H4 (cell line): ENCODE measurements at places on chromosomes 6 and 20. TPM values are rescaled to one million over a fixed set of nuclear protein-coding genes. Genes with fewer than 3 reads are reported as not detected.

Gene RFX6
- not detected in 2 replicates for total RNA-seq

Gene MEI4
- total RNA-seq, result 0.14 TPM in 1 of 2 replicates, not detected in the other

DNA sequence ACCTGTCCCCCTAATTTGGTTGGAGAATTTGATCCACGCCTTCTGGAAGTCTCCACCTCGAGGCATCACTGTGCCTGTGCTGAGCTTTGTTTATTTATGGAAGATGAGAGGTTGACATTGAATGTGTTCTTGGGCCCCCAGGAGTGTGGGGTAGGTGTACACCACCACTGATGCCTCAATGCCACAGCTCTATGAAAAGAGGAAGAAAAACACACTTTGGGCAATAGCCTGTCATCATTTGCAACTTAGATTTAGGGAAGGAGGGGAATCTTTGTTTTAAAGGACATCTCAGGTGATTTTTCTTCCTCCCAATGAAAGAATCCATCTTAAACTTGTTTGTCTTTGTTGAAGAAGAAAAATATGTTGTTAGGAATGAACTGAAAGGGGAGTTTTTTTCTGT lies 42.6 kb downstream of the TBC1D7 start:
- no peak for DNase-seq

Gene CRYBG1
- total RNA-seq, result 10.2 and 10.4 TPM in 2 replicates

DNA sequence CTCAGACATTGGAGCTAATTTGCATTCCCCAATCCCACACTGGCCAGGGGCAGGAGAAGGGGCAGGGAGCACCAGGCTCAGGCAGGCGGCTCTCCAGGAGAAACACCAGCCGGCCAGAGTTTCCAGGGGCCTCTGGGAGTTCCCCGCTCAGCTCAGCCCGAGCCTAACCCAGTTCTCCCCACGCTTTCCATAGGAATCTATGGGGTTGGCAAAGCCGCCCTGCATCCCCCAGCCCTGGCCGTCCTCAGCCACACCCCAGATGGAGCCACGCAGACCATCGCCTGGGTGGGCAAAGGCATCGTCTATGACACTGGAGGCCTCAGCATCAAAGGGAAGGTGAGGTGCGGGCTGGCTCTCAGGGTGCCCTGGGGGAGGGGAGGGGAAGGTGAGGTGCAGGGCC lies 8.2 kb downstream of the NPEPL1 start:
- DNase-seq, result no peak

Gene TMEM151B
- total RNA-seq, result 0.37 TPM in 1 of 2 replicates, not detected in the other

GRCh38 chr6:6230286-6230685 lies 90.2 kb downstream of the F13A1 start:
- DNase-seq, result peak; percentile 33

DNA sequence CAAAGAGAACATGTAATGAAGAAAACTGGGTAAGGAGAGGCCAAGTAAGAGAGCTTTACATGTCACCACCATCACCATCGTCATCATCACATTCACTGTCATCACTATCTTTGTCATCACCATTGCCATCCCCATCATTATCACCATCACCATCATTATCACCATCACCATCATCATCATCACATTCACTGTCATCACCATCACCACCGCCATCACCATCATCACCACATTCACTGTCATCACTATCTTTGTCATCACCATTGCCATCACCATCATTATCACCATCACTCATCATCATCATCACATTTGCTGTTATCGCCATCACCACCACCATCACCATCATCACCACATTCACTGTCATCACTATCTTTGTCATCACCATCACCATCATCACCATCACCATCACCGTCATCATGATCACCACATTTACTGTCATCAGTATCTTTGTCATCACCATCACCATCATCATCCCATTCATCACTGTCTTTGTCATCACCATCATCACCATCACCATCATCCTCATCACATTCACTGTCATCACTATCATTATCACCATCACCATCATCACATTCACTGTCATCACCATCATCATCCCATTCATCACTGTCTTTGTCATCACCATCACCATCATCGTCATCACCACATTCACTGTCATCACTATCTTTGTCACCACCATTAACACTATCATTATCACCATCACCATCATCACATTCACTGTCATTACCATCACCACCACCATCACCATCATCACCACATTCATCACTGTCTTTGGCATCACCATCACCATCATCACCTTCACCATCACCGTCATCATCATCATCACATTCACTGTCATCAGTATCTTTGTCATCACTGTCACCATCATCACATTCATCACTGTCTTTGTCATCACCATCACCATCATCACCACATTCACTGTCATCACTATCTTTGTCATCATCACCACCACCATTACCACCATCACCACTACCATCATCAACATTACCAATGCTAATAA lies 172.3 kb downstream of the ERMARD start:
- no peak for DNase-seq

GRCh38 chr20:22027423-22027822 lies 322.0 kb downstream of the PAX1 start:
- no peak for DNase-seq

- no peak for DNase-seq
These were observed 66.8 kb upstream of the CCN2 start for GRCh38 chr6:132017942-132018341.

DNA sequence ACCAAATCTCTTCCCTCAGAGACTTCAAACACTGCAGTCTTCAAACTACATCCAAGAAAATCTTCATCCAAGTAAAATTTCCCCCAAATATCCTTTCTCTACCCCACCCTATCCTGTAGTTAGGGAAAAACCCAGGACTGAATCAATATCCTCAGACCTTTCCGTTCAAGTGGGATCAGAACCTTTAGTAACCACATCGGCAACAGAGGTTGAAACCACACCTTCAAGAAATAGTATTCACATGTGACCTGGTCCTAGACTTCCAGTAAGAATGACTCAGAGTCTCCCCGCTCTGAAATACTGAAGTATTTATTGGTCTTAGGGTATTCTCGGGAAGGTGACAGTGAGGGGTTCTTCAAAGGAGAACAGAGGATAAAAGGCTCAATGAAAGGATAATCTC lies 8.7 kb downstream of the HLA-DPA1 start:
- DNase-seq, result no peak

DNA sequence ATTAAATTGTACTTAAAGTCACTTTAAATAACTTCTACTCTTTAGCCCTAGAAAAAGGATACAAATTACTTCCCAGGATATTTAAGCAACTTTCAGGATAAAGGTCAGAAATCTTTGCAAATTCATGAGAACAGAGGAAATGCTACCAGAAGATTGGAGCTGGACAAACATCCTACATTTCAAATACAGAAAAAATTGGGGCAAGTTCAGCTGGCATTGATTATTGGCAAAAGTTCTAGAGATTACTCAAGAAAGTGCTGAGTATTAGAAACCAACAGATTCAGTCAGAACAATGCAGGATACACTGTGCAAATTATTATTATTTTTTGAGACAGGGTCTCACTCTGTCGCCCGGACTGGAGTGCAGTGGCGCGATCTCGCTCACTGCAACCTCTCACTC lies 6.0 kb downstream of the SLC22A23 start:
- DNase-seq, result no peak

GRCh38 chr20:56328861-56329260 lies 29.9 kb upstream of the FAM210B start:
- DNase-seq, result no peak

DNA sequence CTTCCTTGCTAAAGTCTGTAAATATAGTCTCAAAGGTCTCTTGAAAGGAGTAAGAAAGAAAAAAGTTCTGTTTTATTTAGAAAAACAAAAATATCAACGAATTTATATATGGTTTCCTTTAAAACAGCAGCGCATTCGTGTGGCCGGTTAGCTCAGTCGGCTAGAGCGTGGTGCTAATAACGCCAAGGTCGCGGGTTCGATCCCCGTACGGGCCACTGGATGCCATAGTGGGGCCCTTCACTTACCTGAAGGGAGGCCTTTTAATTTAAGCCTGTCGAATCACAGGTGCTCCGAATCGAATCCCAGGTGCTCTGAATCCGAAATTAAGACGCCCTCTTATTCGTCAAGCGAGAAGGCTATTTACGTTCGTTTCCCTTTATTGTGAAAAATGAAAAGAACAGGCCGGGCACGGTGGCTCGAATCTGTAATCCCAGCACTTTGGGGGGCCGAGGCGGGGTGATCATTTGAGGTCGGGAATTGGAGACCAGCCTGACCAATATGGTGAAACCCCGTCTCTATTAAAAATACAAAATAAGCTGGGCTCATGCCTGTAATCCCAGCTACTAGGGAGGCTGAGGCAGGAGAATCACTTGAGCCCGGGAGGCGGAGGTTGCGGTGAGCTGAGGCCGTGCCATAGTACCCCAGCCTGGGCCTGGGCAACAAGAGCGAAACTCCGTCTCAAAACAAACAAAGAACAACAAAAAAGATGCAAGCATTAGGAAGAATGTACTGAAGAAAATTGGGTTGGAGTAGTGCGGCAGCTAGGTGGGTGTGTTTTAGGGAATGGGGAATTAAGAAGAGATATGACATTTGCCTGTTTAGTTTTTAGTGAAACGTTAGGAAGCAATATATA lies 195.8 kb upstream of the ZNF184 start:
- DNase-seq, result peak; percentile 76

Gene CGAS
- total RNA-seq, result not detected in 2 replicates

GRCh38 chr6:56947924-56948323 lies 7.0 kb upstream of the BEND6 start:
- DNase-seq, result no peak

- no peak for DNase-seq
These were observed 446.1 kb downstream of the UTRN start for GRCh38 chr6:144731229-144731628.

DNA sequence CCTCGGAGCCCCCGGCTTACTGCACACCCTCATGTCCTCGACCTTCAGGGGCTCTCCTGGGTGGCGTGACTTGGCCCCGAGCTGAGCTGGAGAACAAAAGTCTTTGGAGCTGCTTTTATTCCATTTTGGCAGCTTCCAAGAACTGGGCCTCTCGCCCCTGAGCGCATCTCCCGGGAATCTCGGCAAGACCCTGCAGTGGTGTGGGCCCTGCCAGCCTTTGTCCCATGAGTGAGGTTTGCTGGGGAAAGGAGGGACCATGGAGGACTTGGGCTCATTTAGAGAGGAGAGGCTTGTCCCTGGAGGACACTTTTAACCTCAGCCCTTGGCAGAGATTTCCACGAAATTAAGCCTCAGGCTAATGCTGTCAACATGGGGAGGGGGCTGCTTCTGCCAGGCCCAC lies 62.3 kb upstream of the SLCO4A1 start:
- DNase-seq, result no peak

Gene FNDC1
- 0.04 and 0.31 TPM in 2 replicates for total RNA-seq

Gene CLDN20
- not detected in 2 replicates for total RNA-seq

GRCh38 chr6:130148181-130148580 lies 74.6 kb downstream of the SAMD3 start:
- peak; percentile 5 for DNase-seq

GRCh38 chr6:107602321-107603005 lies 112.5 kb downstream of the SOBP start:
- DNase-seq, result no peak

Gene C20orf144
- total RNA-seq, result not detected in 2 replicates

DNA sequence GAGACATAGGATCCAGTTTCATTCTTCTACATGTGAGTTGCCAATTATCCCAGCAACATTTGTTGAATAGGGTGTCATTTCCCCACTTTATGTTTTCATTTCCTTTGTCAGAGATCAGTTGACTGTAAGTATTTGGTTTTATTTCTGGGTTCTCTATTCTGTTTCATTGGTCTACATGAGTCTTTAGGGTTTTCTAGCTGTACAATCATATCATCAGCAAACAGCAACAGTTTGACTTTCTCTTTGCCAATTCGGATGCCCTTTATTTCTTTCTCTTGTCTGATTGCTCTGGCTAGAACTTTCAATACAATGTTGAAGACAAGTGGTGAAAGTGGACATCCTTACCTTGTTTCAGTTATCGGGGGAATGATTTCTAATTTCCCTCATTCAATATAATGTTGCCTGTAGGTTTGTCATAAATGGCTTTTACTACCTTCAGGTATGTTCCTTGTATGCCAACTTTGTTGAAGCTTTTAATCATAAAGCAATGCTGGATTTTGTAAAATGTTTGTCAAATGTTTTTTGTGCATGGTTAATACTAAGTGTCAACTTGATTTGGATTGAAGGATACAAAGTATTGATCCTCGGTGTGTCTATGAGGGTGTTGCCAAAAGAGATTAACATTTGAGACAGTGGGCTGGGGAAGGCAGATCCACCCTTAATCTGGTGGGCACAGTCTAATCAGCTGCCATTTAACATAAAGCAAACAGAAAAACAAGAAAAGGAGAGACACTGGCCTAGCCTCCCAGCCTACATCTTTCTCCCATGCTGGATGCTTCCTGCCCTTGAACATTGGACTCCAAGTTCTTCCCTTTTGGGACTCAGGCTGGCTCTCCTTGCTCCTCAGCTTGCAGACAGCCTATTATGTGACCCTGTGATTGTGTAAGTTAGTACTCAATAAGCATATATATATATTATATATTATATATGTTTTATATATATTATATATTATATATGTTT lies 23.3 kb downstream of the MICA start:
- DNase-seq, result no peak

DNA sequence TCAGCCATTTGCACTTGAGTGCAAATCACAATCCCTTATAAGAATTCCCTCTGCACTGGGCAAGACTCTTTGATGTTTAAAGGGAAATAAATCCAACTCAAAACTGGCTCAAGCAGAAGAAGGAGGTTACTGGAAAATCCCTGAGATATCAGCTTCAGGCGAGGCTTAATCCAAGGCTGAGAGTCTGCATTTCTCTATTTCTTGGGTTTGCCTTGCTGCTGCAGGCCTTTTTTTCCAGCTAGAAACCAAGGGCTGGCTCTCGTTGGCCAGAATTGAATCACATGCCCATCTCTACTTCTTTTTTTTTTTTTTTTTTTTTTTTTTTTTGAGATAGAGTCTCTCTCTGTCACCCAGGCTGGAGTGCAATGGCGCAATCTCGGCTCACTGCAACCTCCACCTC lies 11.7 kb downstream of the HCK start:
- no peak for DNase-seq

- DNase-seq, result peak; percentile 97
These were observed 131.3 kb upstream of the GMDS start for GRCh38 chr6:2376429-2377355.

Gene SLC13A3
- total RNA-seq, result 0.12 TPM in 1 of 2 replicates, not detected in the other

DNA sequence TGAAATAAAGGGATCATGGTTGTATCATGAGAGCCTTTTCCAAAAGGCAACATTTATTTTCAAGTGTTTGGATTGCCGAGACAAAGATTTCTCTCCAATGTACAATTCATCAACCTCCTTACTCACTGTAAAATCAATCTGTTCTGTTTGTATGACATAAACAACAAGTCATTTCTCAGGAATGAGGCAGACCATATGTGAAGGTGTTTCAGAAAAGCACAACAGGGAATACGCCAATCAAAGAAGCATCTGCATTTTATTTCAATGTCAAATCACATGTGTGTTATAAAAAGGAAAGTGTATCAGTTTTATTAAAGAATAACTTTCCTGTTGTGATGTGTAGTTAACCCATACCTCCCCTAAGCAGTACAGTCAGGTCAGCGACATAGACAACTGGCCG lies 653.7 kb downstream of the TFAP2A start:
- DNase-seq, result no peak

Gene ARHGAP18
- 8.0 and 8.9 TPM in 2 replicates for total RNA-seq

Gene RAD21L1
- total RNA-seq, result 0.12 TPM in 1 of 2 replicates, not detected in the other

DNA sequence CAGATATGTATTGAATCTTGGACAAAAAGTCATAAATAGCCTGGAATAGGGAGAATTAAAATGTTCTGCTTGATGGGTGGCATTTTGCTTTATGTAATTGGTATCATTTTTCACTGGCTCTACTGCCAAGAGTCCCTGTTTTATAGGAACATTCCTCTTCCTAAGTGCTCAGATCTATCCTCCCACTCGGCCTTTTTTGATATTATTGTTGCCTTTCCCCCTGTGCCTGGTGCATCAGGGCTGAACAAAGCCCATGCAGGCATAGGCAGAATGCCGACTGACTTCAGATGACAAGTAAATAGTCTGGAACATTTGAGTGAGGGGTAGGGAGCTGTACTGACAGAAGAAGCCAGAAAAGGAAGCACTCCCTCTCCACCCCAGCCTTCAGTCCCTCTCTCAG lies 127.0 kb downstream of the PKHD1 start:
- DNase-seq, result no peak
